ENCODE measurements at places on chromosomes 12 and 14.
A peak's percentile ranks its signal among the peaks of the same experiment; 100 is the strongest.

GRCh38 chr12:2857576-2857975 lies 737 bp upstream of the TEX52 start:
- DNase-seq, result no peak

DNA sequence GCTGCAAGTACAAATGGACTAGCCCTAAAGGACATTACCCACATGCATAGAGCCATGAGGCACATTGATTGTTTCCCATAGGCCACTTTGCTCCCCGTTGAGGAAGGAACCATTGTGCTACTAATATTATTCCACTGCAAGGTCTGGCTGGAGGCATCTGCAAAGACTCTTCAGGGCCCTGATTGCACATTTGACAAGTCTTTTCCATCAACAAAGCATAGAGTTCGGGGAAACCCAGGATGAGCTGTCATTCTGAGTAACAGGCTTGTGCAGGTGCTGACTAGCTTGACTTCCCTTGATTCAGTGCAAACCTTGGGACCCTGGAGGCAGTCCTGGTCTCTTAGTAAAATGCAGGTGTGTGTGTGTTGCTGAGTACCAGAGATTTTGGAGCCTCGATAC lies 73.8 kb downstream of the SUSD6 start:
- DNase-seq, result no peak

GRCh38 chr12:96028538-96028937 lies 6.8 kb downstream of the LTA4H start:
- no peak for DNase-seq

DNA sequence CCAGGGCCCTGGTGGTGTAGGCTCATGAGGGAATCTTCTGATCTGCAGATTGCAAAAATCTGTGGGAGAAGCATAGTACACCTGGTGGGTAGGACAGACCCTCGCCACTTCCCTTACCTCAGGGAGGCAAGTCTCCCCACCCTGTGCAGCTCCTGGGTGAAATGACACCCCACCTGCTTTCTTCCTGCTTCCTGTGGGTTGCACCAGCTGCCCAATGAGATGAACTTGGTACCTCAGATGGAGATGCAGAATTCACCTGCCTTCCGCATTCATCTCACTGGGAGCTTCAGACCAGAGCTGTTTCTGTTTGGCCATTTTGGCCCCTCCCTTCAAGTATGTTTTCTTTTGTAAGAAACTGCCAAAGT lies 4.7 kb downstream of the CLEC2D start:
- DNase-seq, result no peak

- DNase-seq, result no peak
Observed at GRCh38 chr14:33404054-33404453, 465.4 kb downstream of the NPAS3 start.

GRCh38 chr12:41941079-41941478 lies 203.6 kb downstream of the GXYLT1 start:
- DNase-seq, result no peak

- no peak for DNase-seq
Observed at GRCh38 chr12:64635356-64635998, 25.2 kb downstream of the RASSF3 start.

- DNase-seq, result no peak
Observed at GRCh38 chr12:112599871-112600270, 181.1 kb downstream of the PTPN11 start.

GRCh38 chr12:78305808-78306207 lies 475.1 kb downstream of the NAV3 start:
- no peak for DNase-seq

DNA sequence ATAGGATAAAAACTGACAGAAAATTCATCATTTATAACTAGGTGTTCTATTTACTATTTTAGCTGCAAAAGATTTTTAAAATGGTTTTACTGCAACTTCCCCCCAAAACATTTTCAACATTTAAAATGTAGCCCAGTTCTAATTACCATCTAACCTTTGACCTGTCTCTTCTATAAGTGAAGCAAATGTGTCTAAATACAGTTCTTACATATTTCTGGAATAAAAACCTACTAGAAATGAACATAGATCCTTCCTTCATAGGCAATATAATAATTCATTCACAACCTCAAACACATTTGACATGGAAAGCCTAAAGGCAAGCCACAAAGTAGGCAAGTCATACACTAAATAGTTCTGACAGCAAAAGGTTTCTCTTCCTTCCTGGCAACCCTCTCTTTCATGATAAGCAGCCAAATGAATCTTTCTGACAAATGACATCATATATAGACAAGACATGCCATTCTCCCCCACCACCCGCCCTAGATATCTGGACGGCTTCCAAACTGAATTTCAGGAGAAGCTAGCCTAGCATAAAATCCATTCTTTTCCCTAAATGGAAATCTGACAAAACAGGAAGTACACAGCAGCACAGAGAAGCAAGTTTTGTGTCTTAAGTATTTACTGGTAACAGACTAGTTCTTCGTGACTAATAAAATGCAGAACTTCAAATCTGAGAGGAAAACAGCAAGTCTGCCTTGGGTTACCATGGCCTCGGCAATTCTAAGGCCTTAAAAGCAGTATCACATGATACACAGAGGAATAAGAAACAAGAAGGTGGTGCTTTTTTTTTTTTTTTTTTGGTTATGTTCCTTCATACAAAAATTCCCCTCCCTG lies 17.2 kb upstream of the ARID4A start:
- DNase-seq, result no peak

DNA sequence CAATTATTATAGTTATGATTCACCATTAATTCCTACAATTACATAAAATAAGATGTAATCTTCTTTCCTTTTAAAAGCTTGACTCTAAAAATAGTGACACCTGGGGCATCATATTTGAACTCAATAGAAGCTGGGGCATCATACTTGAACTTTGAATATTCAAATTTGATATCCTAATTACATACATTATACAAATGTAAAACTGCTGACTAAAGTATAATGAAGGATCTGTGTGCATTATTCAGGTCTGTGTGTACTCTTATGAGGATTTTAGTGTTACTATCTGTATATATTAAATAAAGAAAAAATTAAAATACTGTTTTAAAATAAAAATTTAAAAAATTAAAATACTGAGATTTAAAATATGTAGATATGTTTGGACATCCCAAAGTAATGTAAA lies 696.9 kb upstream of the FBXO33 start:
- DNase-seq, result no peak

GRCh38 chr14:46885566-46885965 lies 234.0 kb upstream of the RPL10L start:
- DNase-seq, result no peak

GRCh38 chr14:88983755-88984154 lies 159.3 kb downstream of the TTC8 start:
- no peak for DNase-seq

- no peak for DNase-seq
Observed at GRCh38 chr12:76471579-76471978, 88.0 kb downstream of the OSBPL8 start.

GRCh38 chr12:44999355-44999754 lies 51.5 kb downstream of the DBX2 start:
- no peak for DNase-seq

- no peak for DNase-seq
Observed at GRCh38 chr12:106429043-106429552, 71.5 kb downstream of the POLR3B start.

GRCh38 chr14:55963295-55963694 lies 154.9 kb upstream of the PELI2 start:
- no peak for DNase-seq

DNA sequence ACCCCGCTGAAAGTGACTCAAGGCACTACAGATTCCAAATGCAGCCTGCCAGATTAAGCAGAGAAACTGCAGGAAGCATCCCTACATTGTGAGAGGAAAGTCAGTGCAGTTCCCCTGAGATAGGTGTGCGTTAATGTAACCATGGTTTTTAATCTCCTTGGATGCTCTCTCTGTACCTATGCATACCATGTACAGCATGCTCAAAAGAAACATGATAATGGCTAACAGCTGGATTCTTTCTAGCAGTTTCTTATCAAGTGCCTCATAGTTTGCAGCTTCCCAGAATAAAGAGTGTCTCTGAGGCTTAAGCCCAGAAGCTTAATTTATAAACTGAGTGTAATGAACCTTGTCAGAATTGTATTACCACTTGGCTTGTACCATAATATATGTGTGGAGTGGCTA lies 17.1 kb upstream of the MDM1 start:
- DNase-seq, result no peak

DNA sequence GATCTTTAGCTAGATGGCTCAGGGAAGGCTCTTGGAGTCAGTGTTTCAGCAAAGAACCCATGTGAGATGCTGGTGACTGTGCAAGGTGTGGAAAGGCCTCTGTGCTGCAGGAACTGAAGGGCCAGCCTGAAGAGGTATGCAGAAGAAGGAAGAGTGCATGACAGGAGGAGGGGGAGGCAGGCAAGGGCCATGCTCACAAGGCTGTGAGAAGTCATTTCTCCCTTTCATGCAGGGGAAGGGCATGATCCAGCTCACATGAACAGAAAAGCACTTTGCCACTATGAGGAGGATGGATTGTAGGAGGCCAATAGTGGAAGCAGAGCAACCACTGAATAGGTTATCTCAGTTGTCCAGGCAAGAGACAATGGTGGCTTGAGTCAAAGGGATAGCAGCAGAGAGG lies 83.7 kb downstream of the SSPN start:
- DNase-seq, result no peak

DNA sequence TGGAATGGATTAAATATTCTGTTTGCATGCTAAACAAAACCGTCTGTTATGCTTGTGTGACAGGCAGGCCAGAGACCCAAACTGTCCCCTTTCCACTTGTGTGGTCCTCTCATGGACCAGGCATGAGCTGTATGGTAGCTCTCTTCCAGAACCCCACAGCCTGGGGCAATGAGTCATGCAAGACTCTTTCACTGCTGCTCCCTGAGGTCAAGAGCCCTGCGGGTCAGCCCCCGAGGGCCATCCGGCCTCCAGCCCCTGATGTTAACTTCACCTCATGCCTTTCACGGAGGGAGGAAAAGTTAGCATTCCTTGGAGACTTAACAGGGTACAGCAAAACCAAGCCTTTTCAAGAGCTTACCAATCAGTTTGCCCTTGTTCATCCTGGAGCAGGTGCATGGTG lies 239.1 kb upstream of the DIO3 start:
- DNase-seq, result no peak

- peak; percentile 72 for DNase-seq
Observed at GRCh38 chr14:55103005-55103640, 25.9 kb upstream of the LGALS3 start.

GRCh38 chr12:99767809-99768208 lies 120.3 kb downstream of the GARIN6 start:
- no peak for DNase-seq

- no peak for DNase-seq
Observed at GRCh38 chr14:32427726-32428528, 98.8 kb downstream of the AKAP6 start.

- DNase-seq, result no peak
Observed at GRCh38 chr14:100429537-100429936, 106.4 kb downstream of the SLC25A47 start.

DNA sequence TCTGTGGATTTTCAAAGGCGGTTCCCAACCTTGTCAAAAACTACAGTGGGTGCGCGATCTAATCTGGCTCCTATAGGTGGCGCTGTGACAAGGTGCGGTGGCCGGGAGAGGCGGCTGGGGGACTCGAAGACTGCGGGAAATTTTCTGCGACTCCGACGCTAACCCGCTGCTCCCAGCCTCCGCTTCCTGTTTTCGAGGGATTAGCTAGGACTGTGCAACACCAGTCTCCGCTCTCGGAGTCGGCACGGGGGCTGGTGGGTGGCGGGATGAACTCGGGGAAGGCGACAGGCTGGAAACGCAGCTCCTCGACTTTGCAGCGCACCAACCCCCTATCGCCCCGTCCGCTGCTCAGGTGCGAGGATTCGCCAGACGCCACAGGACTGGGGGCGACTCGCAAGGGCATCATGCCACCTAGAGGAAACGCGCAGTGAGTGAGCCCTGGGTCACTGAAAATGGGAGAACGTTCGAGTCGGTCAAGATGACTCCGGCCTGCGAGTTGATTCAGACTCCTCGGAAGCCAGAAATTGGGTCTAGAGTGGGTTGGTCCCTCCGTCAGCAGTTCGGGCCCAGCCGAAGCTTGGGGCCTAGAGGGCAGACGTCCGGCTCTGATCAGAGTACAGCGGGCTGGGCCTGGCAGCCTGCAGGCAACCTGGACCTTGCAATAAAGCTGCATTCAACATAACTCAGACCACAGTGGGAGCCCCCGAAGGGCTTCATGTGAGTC lies 5.5 kb upstream of the PAX9 start:
- peak; percentile 87 for DNase-seq

GRCh38 chr14:99430491-99430890 lies 50.2 kb downstream of the SETD3 start:
- peak; percentile 52 for DNase-seq

DNA sequence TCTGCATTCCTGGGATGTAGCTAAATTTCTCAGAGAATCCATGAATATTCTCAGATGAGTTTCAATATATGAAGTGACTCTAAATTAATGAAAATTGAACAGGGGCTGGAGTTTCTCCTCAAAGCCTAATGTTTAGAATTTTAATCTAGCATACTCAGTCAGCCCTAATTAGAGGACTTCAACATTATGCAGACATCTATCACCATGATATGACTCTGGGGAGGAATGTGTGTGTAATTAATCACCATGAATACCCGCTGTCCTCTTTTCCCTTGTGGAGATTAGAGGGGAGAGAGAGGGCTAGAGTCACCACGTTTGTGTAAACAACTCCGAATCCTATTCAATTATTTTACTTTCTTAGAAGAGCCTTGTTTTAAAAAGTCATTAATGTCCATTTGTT lies 698.6 kb upstream of the MDGA2 start:
- DNase-seq, result no peak

GRCh38 chr12:39413836-39414771 lies 28.8 kb downstream of the KIF21A start:
- no peak for DNase-seq

GRCh38 chr12:108838194-108839017 lies 19.0 kb downstream of the SSH1 start:
- no peak for DNase-seq

DNA sequence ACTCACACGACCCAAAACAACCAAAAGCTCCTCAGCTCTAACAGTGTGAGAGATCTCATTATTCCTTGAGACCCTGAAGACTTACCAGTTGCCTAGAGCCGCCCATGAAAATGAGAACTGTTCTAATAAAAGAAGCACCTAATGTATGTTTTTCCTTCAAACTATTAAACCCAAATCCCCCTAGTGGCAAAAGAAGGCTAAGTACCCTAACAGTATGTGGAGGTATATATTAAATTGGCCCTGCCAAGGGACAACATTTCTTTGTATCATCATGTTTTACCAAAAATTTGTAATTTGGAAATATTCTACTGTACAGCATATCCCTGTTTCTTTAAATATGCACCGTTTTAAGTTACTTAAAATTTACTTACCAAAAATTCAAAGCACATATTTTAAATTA lies 38.0 kb upstream of the PPFIA2 start:
- DNase-seq, result no peak

- no peak for DNase-seq
Observed at GRCh38 chr12:75922944-75923642, 108.5 kb downstream of the PHLDA1 start.

- no peak for DNase-seq
Observed at GRCh38 chr12:121391619-121392324, 8.1 kb upstream of the RNF34 start.

- no peak for DNase-seq
Observed at GRCh38 chr14:87567618-87568295, 425.2 kb downstream of the GALC start.

GRCh38 chr14:74362361-74362915 lies 14.2 kb downstream of the VRTN start:
- peak; percentile 89 for DNase-seq

GRCh38 chr14:21704338-21704737 lies 30.7 kb upstream of the OR4E1 start:
- DNase-seq, result no peak
